ENCODE measurements at places on chromosomes 3 and 15.

DNA sequence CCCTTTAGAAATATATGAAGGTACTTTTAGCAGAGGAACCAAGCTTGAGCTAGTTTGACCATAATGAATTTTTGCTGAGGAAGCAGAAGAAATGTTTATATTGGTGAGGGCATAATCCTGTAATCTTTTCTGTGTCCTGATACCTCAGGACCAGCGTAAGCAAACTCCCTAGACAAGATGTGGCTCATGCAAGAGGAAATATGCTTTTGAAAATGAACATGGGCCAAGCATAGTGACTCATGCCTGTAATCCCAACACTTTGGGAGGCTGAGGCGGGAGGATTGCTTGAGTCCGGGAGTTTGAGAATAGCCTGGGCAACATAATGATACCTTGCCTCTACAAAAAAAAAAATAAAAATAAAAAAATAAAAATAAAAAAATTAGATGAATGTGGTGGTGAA is 78.5 kb downstream of the PPARG start:
- no peak for DNase-seq

DNA sequence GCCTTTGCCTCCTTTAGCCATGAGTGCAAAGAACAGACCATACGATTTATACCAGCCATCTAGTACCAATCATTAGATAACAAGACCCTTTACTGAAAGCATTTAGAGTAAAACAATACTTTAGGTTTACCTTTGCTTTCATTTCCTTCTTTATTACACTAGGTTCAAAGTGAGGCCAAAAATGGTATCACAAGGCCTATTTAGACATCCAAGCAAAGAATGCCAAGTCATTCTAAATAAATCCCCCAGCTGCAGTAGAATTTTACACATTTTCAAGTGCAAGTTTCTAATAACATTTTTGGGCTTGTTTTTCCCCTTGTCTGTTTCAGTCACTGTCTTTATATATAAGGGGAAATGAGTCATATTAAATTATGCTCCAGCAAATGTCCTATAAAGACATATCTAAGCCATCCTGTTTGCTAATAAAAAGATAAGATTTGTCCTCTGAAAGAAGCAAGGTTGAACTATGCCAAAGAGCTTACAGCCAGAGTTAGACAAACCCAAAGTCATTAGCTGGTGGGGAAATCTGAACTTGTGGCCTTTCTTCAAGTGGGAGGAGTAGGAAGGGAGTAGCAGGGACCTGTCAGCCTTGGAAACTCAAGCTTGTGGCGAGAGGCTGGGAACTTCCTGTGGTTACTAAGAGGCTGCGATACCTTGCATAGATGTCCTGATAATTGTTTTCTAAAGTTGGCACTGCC is 232.7 kb downstream of the MECOM start:
- DNase-seq: no peak

DNA sequence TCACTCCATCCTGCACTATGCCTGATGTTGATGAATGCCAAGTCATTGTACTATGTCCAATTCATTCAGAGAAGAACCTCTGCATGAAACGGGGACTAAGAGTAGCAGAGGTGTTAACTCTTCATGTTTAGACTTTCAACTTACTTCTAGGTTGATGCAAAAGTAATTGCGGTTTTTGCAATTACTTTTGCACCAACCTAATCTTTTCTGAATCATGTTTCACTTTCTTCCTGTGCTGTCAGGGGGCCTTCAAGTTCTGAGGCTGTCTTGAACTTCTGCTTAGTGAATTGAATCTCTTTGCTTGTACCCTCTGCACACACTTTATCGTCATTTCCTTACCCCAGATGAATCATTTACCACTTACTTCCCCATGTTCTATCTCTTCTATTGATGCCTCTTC is 636.2 kb downstream of the NAALADL2 start:
- no peak for DNase-seq

DNA sequence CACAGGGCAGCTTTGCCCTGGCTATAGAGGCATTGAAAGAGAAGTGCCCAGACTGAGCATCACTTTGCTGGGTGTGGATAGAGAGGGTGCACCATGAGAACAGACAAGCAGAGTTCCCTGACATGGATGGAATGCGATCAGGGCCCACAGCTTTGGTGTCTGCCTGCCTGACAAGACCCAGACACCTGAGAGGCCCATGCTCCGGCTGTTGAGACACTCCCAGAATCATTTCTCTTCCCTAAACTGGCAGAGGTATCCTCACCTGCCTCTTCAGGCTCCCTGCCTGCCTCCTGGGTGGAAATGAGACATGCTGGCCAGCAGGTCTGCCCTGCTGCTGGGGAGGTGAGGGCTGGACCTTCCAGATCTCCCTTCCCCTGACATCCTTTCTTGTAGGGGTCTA is 10.4 kb upstream of the CHST14 start:
- DNase-seq: no peak

- no peak for DNase-seq
Observed at GRCh38 chr3:42159706-42160472, 68.7 kb downstream of the TRAK1 start.

DNA sequence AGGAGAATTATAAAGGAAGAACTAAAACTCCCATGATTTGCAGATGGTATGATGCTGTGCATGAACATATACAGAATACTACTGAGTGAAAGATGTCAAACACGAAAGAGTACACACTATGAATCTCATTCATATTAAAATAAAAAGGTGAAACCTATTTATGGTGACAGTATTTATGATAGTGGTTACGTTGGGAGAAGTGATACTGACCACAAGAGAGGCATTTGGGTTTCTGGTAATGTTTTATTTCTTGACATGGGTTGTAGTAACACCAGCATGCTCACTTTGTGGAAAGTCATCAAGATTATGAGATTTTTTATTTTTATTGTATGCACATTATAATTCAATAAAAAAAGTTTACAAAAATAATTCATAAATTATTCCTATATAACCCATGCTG is 324.0 kb downstream of the GAP43 start:
- no peak for DNase-seq

DNA sequence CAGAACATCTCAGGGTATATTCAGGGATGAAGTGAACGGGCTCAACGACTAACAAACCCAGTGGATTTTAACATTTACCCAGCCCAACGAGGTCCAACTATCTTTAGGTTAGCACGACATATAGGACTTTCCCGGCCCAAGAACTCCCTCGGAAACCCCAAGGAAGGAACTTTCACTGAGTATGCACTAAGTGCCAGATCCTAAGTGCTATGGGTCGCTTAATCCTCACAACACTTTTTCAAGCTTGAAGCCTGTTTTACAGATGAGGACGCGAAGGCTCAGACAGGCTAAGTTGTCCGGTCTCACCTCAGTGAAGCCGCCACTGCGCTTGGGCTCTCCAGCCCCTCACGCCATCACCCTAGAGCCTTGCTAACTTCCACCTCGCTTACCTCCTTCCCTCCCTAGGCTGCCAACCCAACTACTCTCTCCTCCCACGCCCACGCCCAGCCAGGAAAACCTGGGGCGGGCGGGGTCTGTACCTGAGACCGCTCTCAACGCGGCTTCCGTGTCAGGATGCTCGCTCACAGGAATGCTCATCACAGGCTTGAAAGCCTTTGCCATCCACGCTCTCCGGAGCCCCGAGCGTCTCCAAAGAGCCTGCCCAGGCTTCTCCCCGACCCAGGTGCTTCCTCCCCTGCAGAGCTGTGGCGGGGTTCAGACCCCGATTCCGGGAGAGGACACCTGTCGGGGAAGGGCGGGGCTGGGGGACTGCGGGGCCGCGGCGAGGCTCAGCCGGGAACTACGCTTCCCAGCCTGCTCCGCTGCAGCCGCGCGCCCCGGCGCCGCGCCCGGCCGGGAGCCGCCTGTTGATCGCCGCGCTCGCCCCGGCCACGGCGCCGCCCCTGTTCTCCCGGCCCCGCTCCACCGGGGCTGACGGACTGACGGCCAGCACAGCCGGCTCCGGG is at the start of gene TMOD2:
Gene TMOD2 (plus strand): TSS at position 806 of the 905 bp plus-strand sequence. CDS start 14,845 bp downstream, outside the sequence.
- peak; percentile 65 for DNase-seq

- no peak for DNase-seq
Observed at GRCh38 chr3:63430875-63431274, 152.8 kb downstream of the SYNPR start.

DNA sequence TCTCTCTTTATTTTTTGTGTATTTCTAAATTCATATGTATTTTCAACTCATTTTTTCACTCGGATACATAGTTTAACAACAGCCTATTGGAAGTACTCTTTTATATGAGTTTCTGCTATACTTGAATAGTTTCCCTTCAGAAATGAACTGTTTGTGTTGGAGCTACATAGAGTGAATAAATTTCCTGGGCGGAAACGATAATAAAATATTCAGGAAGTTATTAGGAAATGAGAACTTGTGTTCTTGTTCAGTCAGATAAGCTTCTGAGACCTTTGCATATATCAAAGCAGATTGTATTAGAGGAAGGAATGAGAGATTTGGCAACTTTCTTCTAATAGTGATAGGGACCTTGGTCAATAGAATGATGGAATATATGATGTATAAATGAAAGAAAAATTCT is 27.3 kb downstream of the NEO1 start:
- DNase-seq: no peak

Measured in NCI-H1048 (cell line).